ENCODE measurements at places on chromosomes 4 and X.

DNA sequence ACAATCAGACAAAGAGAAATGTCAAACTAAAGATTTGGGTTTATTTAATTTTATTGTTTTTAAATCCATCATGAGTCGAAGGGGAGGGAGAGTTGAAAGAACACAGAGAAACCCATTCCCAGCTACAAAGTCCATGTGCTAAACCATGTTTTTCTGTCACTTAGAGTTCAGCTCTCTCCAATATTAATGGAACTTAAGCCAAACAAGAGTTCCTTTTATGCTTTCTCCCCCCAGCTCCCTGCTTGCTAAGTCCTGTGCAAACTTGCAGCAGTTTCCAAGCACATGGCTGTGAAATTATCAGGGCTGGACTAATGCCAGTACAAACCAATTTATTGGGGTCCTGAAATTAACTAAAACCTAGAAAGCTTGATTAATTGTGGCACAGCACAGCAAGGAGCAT, 9.7 kb upstream of the CHRDL1 start:
- no peak for DNase-seq

DNA sequence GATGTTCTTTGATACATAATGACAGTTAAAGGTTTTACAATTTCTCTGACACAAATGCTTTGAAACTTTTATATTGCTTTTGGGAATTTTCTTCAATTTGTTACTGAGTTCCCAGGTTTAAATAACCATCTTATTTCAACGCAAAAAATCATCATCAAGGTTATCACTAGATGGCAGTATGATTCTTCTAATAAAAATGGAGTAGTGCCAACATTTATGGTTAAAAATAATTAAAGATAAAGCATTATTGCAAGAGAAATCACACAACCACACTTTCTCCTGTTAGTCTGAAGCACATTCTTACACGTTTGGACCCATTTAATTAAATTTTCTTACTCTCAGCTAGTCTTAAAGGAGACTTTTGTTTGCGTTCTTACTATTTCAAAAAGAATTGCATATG, 611.3 kb upstream of the CPXCR1 start:
- DNase-seq, result no peak

- no peak for DNase-seq
Measured at GRCh38 chrX:131942034-131942433, 81.1 kb upstream of the STK26 start.

- DNase-seq, result no peak
Measured at GRCh38 chrX:134444681-134445080, 15.3 kb upstream of the HPRT1 start.

DNA sequence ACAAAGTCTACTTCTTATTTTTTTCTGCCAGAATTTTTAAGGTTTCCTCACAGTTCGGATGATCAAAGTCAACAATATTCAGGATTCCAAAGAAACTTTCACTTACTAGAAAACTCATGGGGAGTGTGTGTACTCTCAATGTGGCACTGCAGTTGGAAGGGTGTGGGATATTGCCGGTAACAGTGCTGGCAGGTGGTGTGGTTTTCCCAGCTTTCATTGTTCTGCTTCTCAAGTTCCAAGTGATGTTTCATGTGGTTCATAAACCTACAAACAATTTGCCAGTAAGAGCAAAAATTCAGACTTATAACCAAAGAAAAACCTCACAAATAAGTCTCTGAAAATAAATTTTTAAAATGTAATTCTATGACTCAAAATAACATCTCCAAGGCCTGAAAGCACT, 39.8 kb downstream of the ZNF280C start:
- DNase-seq, result no peak

- DNase-seq, result no peak
Measured at GRCh38 chr4:24702281-24702680, 93.1 kb upstream of the SOD3 start.

DNA sequence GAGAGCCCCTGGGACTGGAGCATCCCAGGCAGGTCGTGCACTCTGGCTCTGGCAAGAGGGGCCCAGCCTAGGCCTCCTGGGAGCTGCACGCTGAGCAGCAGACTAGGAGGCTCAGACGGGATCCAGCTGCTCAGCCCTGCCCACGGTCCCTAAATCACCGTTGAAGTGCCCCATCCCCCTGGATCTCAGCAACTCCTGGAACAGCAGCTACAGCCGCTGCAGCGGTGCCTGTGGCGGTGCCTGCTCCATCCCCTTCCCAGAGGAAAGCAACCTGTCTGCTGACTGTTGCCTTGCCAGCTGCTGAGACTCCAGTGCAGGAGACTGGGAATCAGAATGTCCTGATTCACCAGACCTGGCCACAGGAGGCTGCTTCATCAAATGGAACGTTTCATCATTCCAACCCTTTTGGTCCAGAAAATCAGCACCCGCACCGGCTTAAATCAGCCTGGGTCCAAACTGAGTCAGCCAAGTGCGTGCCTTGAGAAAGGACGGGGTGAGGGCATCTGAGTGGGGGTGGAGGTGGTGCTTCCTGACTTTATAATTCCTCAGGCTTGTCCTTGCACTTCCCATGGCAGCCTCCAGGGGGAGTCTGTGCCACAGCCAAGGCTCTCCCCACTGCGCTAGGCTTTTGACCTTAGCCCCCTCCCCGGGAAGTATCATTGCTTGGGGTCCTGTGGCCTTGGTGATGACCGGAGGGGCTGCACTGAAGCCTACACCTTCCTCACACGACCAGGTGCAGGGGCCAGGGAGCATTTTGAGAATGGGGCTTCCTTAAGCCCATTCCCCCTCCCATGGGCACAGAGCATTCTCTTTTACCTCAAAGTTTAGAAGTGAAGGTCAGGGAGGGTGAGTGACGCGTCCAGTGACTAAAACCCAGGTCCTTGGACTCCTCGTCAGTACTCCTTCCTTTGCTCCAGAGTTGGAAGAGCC, 6.5 kb downstream of the ZNF185 start:
- peak; percentile 8 for DNase-seq

DNA sequence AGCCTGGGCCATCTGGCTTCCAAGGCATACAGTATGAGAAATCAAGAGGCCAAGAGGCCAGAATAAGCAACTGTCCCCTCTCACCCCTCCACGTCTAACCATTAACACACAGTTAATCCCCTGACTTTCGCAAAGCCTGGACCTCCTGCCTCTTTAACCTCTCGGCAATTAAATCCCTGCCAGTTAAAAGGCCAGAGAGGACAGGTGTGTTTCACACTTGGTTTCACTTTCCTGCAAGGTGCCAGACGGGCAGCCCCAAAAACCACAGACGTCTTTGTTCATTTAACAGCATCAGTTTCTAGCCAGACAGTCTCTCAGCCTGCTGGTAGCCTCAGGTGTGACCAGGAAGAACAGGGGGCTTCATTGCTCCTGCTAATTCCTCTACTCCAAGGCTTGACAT, 91.1 kb upstream of the KIT start:
- no peak for DNase-seq

- no peak for DNase-seq
Measured at GRCh38 chrX:144849141-144849540, 398.2 kb upstream of the SPANXN1 start.

GRCh38 chr4:25104591-25104990, 55.7 kb downstream of the SEPSECS start:
- no peak for DNase-seq

DNA sequence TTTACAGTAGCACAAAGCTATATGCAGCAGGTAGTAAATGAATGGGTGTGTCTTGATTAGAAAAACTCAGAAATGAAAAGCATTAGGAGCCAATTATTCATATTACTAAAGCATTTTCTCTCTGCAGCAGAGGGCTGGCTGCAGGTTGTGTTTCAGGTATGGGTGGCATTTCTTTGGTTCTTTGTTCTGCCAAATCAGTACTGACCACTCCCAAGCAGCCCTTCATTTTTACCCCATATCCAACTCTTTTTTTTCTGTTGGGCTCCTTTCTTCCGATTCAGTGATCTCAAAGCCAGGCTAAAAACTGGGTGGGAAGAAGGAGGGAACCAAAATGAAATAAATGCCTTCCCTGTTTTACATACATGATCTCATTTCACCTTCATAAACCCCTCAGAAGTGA, 162.3 kb downstream of the SPRY1 start:
- no peak for DNase-seq

- no peak for DNase-seq
Measured at GRCh38 chrX:12672367-12673106, 118.7 kb upstream of the PRPS2 start.

DNA sequence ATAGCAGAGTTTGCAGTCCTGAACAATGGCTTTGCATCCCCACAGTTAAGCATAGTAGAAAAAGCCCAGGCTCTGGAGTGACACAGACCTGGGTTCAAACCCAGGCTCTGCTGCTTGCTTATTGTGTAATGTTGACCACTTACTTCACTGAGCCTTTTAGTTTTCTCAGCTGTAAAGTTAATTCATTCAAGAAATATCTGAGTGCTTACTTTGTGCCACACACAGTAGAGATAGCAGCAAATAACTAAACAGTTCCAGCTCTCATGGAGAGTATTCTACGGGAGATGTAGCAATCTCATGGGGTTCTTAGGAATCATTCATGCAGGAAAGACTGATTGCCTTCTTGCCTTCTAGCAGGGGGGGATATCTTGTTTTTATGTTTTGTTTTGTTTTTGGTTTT, 63.2 kb downstream of the SLC9A6 start:
- DNase-seq, result no peak

- DNase-seq, result no peak
Measured at GRCh38 chrX:19627533-19627932, 112.2 kb upstream of the MAP3K15 start.

DNA sequence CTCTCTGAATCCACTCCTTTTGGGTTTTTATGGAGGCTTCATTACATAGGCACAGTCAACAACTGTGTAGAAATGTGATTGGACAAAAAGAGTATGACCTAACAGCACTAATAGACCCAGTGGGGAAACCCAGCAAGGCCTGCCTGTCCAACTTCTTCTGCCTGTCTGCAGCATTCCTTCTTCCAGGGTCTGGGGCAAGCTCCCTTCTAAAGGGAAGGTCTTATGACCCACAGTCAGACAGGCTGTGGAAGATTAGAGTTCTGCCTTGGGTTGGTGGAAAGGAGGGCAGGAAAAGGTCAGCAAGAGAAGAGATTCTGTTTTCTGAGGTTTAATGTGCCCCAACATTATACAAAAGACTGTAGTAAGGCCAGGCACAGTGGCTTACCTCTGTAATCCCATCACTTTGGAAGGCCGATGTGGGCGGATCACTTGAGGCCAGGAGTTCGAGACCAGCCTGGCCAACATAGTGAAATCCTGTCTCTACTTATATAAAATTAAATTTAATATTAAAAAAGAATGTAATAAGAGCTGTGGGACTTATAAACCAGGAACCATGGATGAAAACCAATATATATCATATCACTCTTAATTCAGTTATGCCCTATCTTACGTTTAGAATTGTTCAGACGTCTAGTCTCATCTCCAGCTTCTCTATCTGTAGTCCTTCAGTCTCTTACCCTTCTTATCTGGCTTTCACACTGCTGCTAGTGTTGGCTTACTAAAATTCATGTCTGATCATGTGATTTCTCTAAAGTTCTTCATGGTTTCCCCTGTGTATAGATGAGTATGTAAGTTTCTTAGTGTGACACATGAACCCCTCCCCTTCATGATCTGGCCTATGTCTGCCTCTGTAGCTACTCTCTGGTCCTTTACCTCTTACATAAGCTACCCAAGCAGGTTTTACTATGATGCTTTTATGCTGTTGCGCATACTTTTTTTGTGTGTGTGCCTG, 6.2 kb downstream of the CLCN3 start:
- no peak for DNase-seq

- no peak for DNase-seq
Measured at GRCh38 chr4:142016031-142016430, 379.6 kb downstream of the IL15 start.

DNA sequence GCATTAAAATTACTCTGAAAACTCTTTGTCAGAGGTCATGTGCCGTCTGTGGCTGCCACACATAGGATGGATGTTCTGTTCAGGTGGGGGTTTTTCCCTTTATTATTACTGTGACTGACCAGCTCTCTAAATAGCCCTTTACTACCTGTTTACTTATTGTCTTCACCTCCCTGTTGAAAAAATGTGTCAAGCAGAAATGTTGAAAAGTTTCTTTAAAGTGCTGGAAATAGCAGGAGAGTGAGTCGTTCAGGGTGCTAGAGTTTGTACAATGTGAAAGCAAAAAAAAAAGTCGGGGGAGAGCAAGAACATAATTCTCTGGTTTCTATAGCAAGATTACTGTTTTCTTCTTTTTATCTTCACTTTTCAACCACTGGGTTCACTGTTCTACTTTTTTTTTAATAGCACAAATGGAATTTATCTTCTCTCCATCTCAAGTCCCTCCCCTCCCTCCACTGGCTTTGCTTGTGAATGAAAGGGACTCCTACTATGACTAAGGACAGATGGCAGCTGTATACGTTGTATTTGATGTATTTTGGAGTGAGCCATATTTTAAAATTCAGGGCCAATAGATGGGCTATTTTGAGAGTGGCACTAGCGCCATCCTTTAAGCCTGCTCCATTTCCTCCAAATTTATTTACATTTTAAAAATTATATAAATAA, 33.3 kb downstream of the ARX start:
- no peak for DNase-seq

DNA sequence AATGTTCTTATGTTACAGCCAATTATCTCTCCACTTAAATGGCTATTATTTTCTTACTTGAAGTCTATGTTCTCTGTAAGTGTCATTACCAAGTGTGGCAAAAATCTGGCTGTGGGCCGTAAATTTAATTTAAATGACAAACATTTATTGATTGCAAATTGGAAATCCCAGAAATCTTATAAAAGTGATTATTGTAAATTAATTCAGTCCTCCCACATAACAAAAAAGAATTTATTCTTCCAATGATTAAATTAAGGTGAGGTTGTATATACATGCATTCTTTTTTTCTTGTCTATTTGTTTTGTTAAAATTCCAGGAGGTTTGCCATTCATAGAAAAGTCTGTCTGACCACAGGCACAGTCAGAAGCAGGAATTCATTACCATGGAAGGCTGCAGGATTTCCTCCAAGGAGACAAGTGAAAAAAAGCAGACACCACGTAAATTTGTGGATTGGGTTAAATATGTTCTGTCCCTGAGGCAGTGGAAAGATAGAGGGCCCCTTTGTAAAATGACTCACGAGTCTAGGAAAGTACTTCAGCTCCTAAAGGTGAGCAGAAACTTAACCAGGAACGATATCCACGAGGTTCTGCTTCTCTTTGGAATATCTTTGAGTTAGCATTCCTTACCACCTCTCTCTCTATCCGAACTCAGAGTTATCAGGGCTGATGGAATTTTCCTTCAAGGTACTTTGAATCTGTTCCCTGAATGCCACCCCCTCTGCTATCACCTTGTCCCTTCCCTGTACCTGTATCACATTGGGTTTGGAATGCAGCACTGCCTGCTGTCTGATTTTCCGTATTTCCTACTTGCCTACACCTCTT, 10.7 kb downstream of the PPARGC1A start:
- no peak for DNase-seq

- DNase-seq, result no peak
Measured at GRCh38 chr4:3768842-3769641, 2.9 kb downstream of the ADRA2C start.

- no peak for DNase-seq
Measured at GRCh38 chr4:104743215-104743653, 248.5 kb upstream of the CXXC4 start.

DNA sequence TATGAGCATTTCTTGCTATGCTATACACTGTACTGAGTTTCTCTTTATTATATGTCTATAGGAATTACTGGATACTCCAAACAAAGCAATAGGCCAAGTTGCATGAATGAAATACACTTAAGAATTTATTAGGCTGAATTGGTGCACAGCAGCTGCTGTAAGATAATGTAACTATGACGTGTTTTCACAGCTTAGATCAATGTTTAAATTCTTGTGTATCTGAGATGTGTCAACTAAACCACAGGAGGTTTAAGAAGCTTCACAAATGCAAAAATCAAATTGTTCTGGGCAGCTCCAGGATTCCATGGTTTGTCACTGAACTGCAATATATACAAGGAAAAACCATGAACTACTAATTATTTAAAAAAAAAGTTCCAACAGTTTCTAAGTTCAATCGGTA, 156.7 kb downstream of the MAPK10 start:
- DNase-seq, result no peak

Measured in stimulated activated effector memory CD8-positive, alpha-beta T cell treated with anti-CD3 and anti-CD28 coated beads, Interleukin-12 subunit alpha, Interleukin-12 subunit beta, amount 100 ng/mL, for 72 hours (primary cell).